ENCODE measurements at places on chromosomes 4 and X. TPM values are rescaled to one million over a fixed set of nuclear protein-coding genes. Genes with fewer than 3 reads are reported as not detected.

DNA sequence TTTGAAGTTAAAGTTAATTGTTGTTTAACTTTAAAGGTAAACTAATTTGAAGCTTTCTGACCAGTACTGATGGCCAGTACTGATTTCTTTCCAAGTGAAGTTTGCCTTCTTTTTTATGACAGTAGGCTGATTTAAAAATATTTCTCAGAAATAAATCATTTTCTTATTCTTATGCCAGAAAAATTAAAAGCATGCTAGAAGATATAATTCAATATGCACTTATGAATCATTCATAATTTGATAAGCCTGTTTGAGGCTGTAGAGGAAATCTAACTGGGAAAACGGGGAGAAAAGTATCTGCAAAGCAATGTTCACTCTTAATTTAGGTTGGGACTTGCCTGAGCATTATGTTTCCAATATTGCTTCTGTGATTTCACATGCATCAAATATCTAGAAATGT is 1112.0 kb upstream of the INTU start:
- no peak for DNase-seq

DNA sequence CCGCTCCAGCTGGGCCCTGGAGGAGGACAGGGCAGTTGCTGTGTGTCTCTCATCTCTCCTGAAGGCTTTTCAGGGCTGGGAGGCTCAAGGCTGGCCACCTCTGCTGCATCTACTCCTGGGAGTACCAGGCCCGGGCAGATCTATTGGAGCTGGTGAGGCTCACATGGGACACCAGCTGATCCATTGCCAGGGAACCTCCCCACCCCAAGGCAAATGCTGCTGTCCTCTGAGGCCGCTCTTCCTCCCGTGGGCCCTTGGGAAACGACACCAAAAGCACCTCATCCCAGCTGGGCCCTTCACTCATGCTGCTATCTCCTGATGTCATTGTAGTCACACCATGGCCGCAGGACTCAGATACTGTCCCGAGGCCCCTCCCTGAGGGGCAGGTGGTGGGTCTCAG is 3.6 kb downstream of the UBL4A start:
- DNase-seq: no peak

GRCh38 chrX:45329217-45329616 is 128.5 kb upstream of the DIPK2B start:
- no peak for DNase-seq

DNA sequence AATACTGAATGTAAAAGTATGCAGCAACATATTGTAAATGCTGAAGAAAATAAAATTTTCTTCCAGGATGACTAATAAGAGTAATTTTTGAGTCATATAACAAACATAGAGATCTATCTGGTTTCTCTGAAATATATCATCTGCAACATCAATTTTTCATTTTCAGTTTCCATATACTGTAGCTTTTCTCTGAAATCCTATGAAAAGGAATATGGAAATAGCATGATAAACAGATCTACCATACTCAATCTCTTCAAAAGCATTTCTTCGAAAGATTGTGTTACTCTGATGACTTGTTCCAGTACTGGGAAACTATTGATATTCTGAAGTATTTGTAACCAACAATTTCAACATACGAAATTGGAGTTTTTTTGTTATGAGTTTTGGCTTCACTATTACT is 1156.7 kb downstream of the FAM133A start:
- DNase-seq: no peak

- no peak for DNase-seq
Observed at GRCh38 chr4:17494258-17495190, 17.4 kb downstream of the QDPR start.

DNA sequence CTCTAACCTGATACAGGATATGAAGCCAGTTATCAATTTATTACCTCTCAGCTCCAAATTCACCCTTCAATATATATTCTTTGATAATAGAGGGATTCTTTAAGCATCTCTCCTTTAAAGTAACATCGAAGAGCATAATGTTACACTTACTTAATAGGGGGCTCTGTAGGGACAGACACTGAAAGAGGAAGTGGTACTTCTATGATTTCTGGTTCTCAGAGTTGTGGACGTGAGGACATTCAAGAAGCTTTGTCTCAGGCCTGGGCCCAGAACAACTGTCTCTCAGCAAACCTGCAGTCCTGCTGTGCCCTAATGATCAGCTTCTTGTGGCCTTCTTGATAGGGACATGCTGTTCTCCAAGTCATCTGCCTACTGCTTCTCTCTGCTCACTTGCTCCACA is 4.2 kb upstream of the ZXDB start:
- DNase-seq: no peak

The HSFX3 gene
- 0.39 TPM for polyA plus RNA-seq
